ENCODE measurements at places on chromosomes 2 and 18.

GRCh38 chr2:32932825-32933755, 13.7 kb upstream of the LTBP1 start:
- DNase-seq, result no peak

DNA sequence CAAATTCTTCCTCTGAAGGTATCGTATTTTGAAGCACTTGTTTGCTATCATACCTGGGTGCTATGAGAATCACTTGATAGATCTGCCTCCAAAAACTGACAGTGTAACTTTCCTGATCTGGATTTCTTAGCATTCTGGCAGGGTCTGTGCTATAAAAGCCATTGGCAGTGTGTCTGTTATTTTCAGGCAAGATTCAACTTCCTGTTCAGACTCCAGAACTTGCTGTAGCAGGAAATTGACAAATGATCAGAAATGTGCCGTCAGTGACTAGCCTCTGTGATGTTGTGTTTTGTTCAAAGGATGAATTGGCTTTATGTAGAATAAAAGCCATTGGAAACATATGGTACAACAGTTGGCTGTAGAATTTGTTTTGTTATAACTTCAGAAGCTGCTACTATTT, 273.3 kb downstream of the PTPRM start:
- DNase-seq, result no peak

DNA sequence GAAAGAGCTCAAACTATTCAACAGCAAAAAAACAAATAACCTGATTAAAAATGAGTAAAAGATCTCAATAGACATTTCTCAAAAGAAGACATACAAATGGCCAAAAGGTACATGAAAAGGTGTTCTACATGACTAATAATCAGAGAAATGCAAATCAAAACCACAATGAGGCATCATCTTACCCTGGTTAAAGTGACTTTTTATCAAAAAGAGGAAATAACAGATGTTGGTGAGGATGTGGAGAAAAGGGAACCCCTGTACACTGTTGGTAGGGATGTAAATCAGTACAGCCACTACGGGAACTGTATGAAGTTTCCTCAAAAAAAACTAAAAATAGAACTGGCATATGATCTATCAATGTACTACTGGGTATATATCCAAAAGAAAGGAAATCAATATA, 39.8 kb upstream of the TMEM163 start:
- peak; percentile 59 for DNase-seq

GRCh38 chr18:43542016-43542415, 264.7 kb upstream of the SYT4 start:
- no peak for DNase-seq

GRCh38 chr2:237276716-237277490, 137.1 kb downstream of the COL6A3 start:
- no peak for DNase-seq

DNA sequence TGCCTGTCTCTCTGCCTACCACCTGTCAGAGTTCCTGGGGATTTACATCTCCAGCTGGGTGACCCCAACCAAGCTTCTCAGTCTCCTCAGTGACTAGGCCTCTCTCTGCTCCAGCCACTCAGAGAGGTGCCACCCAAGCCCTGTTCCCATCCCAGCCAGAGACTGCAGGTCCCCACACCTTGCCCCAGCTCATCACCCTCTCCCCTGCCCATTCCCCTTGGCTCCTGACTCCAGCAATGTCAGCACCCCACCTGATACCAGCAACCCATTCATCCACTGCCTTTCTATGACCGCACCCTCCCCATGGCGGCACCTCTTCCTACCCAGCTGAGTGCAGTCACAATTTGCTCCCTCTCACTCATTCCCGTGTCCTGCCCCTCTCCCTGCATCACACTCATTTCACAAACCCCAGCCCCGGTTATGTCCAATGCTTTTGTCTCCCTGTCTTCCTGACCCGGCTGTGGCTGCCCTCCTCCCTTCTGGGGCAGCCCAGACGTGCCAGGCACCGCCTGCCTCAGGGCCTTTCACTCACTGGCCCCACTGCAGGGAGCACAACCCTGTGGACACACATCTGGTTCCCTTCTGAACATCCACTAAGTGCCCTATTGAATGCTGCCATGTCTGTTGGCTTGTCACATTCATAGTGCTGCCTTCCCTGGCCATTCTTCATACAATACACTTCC, 494.8 kb upstream of the HS6ST1 start:
- no peak for DNase-seq

DNA sequence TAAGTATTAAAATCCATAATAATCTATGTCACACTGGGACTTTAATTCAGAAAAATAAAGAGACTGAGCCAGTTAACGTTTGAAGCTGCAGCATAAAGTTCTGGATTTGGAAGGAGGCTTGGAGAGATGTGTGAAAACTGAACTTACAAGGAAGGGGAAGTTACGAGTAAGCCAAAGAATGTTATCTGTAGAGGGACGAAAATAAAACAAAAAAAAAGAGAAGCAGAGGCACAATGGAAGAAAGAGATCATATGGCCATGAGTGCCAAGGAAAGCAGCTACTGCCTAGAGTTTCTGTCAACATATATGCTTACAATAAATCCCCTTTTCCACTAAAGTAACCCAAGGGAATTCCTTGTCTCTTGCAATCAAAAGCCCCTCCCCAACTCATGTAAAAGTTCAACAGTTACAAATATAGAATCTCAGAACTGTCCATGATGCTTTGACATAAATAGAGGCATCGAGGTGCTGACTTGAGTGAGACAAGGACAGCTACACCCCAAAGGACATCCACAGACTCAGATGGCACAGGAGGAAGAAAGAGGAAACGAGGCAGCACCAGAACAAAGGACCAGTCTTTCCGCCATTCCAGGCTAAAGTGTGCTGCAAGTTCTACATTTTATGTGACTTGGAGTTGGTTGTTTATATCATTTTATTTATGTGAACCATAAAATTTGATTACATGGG, 16.1 kb upstream of the ARL5A start:
- DNase-seq, result no peak

DNA sequence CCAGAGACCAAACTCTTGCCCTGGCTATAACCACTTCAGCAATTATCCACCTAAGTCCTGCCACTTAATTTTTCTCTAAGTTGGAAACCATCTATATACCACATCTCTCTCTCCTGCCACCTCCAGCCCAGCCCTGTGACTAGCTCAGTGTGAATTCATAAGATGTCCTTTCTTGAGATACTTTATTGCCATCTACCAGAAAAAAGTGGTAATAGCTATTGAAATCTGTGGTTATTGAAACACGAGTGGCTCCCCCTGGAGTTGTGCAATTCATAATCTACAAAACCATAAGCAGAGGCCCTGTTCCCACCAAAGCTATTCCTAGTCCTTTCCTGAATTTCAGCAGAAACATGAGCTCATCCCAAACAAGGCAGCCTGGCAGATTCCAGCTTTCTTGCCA, 324.0 kb downstream of the TXNL1 start:
- peak; percentile 61 for DNase-seq

- DNase-seq, result no peak
Measured at GRCh38 chr18:27666016-27666415, 480.9 kb upstream of the CHST9 start.

DNA sequence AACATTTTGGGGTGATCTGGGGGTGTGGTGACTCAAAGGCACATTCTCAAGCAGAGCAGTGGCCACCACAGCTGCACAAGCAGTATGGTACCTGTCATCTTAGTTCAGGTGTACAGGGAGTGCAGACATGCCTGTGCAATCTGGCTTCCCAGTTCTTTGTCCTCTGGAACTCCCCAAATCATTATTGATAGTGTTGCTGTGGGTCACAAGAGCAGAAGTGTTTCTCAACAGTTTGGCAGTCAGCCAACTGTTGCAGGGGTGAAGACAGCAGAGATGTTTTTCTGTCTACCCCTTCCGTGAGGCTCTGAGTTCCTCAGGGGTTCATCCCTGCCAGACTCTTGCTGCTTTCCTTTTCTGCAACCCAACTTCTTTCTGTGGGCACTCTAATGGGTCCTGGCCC, 206.5 kb upstream of the ZSWIM2 start:
- peak; percentile 6 for DNase-seq
